ENCODE measurements at places on chromosomes 6 and 20.

- no peak for DNase-seq
These were observed 85.4 kb downstream of the EYA4 start for GRCh38 chr6:133326584-133326983.

DNA sequence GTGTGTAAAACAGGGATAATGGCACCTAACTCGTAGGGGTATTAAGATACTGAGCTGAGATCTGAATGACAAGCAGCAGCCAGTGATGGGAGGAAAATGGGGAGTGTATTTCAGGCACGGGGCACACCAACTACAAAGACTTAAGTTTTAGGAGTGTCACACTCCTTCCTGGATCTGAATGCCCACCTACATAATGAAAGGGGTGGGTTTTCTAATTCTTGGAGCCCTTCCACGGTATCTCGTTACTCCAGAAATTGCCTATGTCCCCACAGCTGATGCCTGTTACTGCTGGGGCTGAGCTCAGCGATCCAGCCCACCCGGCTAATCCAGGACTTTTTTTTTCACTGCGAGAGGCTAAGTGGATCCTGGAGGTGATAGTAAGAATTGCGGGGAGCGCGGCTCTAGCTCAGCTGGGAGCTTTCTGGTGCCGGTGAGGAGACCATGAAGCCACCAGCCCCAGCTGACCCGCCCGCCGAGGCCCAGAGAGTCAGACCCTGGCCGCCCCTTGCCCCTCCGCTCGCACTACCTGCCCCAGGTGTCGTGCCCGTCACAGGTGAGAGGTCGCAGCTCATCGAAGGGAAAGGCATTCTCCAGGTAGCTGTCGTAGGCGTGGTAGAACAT, 727 bp downstream of the EDEM2 start:
- DNase-seq: peak; percentile 70

DNA sequence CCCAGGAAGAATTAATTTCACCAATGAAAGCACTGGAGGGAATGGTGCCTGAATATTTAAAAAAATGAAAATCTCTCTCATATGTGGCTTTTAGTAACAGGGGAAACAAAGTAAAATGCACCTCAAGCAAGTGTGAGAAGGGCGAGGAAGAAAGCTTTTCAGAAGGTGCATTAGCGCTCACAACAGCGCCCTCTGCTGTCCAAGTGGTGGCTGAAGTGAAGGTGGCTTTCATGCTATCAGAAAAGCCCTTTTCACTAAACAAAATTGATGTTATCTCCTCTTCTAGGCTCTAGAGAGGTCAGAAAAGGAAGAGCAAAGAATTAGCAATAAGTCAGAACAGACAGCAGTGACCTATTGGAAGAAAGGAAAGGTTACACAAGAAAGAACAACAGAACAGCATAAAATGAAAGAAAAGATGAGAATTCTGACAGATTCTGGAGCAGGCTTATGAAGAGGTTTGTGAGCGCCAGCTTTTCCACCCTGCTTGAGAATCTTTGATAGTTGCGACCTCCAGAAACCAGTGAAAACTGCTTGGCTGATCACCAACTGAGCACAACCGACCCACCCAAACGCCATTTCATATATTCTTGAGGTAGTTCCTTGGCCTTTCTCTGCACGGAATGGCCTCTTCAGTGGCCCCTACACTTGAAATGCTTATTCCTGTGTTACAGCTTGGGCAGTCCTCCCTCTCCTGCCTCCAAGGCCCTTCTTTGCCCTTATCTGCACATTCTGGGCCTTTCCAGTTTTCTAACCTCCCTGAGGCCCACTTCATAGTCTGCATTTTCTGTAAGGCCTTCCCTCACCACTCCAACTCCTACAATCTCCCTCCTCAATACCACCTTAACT, 45.3 kb downstream of the SMLR1 start:
- DNase-seq: peak; percentile 63

- DNase-seq: no peak
These were observed 604 bp upstream of the RAB5IF start for GRCh38 chr20:36604952-36605398.

- peak; percentile 36 for DNase-seq
These were observed 41.3 kb downstream of the HLA-DPB1 start for GRCh38 chr6:33116841-33117711.

DNA sequence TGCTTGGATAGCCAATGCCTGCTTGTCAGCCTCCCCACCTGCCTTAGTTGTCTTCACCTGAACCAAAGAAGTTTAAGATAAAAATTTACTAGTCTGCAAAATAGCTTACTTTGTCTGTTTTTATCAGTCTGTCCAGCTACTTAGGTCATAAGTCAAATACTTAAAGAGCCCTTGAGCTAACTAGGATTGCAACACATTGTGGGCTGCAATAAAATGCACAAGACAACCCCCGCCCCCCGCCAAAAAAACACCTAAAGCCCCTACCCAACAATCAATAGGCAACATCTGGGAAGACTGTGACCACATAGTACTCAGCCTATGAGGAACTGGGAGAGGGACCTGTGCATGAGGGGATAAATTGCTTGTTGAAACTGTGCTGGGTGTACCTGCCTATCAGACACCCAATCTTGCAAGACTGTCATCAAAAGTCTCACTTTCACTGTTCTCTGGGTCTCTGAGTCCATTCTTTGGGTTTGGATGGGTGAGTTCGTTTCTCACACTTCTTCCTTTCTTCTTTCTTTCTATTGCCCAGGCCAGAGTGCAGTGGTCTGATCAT, 27.3 kb upstream of the ABCC10 start:
- no peak for DNase-seq

- DNase-seq: no peak
These were observed 80.4 kb downstream of the SULF2 start for GRCh38 chr20:47704746-47705496.

DNA sequence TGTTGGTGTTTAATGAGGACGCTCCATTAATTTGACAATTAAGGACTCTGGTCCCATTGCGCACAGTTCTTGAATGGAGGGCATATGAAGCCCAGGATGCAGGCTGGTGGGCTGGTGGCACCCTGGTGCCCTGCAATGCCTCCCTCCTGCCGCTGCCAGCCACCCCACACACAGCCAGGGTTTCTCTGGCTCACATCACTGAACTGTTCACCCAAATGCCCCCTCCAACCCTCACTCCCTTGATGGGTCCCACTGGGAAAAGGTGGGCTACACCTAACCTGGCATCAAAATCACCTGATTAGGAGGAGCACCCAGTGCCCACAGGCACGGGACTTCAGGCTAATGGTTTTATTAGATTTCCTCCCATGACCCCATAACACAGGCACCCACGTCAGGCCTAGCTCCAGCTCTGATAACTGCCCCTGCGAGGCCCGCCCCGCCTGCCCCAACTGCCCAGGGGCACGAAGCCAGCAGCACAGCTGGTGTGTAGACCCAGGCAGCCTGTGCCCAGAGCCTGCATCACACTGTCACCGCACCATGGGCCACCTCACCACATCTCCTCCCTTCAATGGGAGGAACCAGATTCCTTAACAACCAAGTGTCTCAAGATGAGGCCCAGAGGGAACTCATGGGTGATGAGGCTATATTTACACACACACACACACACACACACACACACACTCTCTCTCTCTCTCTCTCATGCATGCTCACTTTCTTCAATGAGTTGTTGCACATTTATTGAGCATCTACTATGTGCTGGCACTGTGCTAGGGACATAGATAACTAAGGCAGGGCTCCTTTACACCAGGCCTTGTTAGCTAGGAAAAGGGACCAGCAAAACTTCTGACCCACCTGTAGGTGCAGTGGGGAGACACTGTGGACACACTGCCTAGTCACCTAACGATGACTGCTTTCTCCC, 107.3 kb downstream of the NOL4L start:
- DNase-seq: peak; percentile 30

- no peak for DNase-seq
These were observed 13.0 kb upstream of the TBPL1 start for GRCh38 chr6:133939778-133940667.

GRCh38 chr20:36106606-36107005, 47.9 kb upstream of the EPB41L1 start:
- DNase-seq: no peak

DNA sequence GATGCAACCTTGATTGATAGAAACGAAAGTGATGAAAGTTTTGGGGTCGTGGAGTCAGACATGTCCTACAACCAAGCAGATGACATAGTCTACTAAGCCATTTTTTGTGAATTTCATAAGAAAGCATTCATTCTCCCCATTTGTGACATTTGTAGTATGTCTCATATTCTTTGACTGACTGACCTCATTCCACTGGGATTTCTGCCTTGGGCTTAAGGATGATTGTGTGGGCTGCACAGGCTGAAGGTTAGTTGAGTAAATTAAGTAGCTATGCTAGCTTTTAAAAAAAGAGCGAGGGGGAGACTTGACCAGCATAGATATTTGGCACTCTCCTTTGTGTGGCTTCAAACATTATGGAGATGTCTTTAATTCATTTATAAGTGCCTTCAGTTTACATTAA, 28.9 kb downstream of the STMND1 start:
- DNase-seq: peak; percentile 59

DNA sequence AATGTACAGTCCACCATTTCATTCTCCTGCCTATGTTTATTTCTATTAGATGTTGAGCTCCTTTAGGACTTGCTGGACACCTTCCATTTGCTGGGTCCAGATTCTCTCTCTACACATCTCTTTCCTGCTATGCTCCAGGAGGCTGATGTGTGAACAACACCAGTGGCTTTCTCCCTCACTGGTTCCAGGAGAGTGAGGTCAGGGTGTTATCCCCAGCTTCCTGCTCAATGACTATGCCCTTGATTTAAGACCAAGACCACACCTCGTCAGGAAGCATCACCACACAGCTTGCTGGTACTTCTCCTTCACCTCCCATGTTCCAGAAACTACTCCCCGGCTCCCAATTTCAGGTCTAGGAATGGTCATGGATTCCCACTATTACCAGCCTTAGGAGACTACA, 31.3 kb upstream of the E2F3 start:
- DNase-seq: no peak

GRCh38 chr6:122779667-122780066, at the start of gene FABP7:
Gene FABP7, plus strand, starts transcription at chr6:122779716. Its CDS starts 79 bp downstream, at chr6:122779795.
- DNase-seq: no peak

GRCh38 chr6:85092226-85092625, 327.8 kb upstream of the TBX18 start:
- DNase-seq: no peak

GRCh38 chr20:18513208-18513607, 5.5 kb downstream of the SEC23B start:
- no peak for DNase-seq

GRCh38 chr20:2417213-2417541, 36.5 kb downstream of the TGM6 start:
- DNase-seq: no peak

GRCh38 chr20:33009214-33010132, 2.0 kb downstream of the BPIFB2 start:
- no peak for DNase-seq

GRCh38 chr6:157481189-157481864, 100.3 kb downstream of the ZDHHC14 start:
- DNase-seq: no peak

DNA sequence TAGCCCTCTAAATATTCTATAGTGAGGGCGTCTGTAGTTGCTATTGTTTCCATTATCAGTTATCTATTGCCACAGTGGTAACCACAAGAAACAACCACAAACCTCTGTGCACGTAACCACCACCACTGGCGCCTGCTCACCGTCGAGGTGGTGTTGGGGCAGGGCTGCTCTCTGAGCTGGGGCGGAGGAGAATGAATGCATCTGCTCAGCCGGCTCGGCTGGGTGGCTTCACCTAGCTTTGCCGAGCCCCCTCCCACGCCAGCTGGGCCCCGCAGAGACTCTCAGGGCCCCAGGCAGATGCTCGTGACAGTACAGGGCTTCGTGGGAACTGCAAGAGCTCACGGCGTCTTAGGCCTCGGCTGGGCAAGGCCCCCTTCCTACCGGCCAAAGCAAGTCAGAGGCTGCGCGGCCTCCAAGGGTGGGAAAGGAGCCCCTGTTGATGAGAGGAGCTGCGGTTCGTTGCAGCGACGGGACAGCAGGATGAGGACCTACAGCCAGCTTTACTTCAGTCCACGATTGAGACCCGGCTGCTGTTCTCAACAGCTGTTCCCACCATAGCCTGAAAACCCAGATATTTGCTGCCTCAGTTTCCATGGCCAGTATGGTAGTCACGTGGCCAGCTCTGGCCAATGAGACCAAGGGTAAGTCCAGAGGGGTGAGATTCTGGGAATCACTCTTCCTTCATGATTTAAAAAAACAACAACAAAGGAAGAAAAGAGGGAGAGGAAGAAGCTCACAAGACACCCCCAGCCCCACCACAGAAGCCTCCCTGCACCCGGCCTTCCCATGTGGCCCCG, 120.2 kb upstream of the AFDN start:
- no peak for DNase-seq

- DNase-seq: no peak
These were observed 69.3 kb upstream of the BLCAP start for GRCh38 chr20:37596890-37597536.

DNA sequence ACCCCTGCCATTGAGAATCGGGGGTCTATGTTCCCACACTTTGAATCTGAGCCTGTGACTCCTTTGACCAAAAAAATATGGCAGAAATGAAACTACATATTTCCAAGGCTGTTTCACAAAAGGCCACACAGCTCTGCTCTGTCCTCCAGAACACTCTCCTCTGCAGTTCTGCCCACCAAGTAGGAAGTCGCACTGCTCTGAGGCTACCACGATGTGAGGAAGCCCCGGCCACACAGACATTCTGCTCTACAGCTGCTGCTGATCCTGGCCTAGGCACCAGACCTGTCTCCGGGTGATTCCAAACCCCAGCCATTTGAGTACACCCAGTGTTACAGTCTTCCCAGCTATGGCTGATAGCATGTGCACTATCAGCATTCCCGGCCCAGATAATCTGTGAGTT, 85.1 kb downstream of the LYRM4 start:
- DNase-seq: no peak

DNA sequence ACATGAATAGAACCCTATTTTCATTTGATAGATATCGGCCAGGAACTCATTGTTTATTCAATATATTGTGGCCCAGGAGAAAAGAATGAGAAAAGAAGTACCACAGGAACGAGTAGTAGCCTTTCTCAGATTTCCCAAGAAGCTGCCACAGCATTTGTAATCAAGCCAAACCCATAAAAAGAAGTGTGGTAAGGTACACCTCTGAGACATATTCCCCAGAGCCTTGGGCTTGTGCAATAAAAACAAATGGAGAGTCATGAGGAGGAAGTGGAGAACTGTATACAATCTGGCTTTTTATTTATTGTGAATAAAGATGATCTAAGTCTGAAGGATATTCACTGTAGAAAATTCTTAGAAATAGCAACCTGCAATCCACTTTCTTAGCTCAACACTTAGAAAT, 36.7 kb downstream of the KIF6 start:
- peak; percentile 86 for DNase-seq

GRCh38 chr20:32823078-32823477, 3.3 kb downstream of the MAPRE1 start:
- peak; percentile 94 for DNase-seq

- no peak for DNase-seq
These were observed 61.8 kb downstream of the RSPH3 start for GRCh38 chr6:158938220-158938619.

- DNase-seq: no peak
These were observed 6.3 kb downstream of the OXT start for GRCh38 chr20:3077618-3078134.

Measured in GM23248 (cell line).